T47D (cell line): ENCODE measurements at places on chromosomes 13 and 19.

GRCh38 chr19:16867211-16867610 is 21.6 kb upstream of the F2RL3 start:
- no peak for DNase-seq

DNA sequence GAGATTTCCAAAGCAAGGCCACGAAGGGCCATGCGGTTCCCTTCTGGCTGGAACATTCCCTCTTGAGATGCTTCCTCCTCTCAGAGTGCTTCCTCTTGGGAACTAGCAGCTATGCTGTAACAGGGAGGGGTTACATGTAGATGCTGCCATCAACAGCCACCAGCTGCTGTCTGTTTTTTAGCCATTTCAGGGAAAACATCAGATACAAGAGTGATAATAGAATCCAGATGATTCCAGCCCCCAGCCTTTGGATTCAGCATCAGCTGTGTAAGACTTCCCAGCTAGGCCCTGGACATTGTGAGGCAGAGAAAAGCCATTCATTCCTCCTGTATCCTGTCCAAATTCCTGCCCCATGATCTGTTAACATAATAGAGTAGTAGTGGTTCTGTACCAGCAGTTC is 8.2 kb upstream of the ZNF177 start:
- no peak for DNase-seq

- peak; percentile 69 for DNase-seq
Observed at GRCh38 chr19:45952686-45953505, 20.8 kb downstream of the NOVA2 start.

- DNase-seq = no peak
Observed at GRCh38 chr13:39876258-39876657, 220.8 kb downstream of the COG6 start.

GRCh38 chr13:48961379-48961778 is 14.3 kb upstream of the FNDC3A start:
- DNase-seq = no peak

- DNase-seq = peak; percentile 1
Observed at GRCh38 chr19:30001791-30002190, 59.8 kb downstream of the URI1 start.

DNA sequence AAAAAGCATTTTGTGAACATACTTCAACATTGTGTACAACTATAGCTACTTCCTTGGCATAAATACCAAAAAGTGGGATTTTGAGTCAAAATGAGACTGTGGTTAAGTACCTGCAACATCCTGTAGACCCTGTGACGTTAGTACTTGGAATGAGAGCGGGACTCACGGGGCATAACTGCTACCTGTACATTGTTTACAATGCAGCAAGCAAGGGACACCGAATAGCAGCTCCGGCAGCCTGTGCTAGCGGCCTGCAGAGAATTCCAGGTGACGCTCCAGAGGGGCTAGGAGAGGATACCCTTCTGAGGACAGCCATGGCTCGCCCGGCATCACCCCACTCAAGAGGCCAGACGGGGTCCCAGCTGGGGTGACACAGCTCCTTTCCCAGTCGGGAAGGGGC is 824 bp upstream of the ZNF331 start:
- no peak for DNase-seq

- DNase-seq = no peak
Observed at GRCh38 chr19:35498984-35499527, 8.8 kb upstream of the KRTDAP start.

GRCh38 chr13:95982144-95982543 is 71.1 kb downstream of the UGGT2 start:
- DNase-seq = peak; percentile 10

GRCh38 chr13:27263438-27263837 is 7.2 kb upstream of the RASL11A start:
- DNase-seq = no peak

GRCh38 chr19:35037716-35038622 is 3.6 kb upstream of the HPN start:
- no peak for DNase-seq

DNA sequence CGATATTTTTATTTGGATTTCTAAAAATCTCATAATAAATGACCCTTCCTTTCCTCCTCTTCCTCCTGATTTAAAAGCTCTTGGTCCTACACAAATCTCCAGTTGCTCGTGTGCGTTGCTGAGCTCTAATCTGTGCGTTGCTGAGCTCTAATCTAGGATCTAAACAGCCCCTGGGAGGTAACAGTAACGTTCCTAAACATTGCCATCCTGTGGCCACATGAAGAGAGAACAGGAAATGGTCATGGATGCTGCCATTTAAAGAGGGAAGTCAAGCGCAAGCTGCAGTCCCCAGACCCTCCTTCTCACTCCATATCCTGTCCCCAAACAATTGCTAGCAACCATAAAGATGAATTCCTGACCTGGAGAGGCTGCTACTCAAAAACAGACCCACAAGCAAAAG is 170.8 kb downstream of the NUFIP1 start:
- DNase-seq = peak; percentile 60

GRCh38 chr19:37074111-37074510 is 4.1 kb upstream of the ZNF420 start:
- no peak for DNase-seq

GRCh38 chr13:51825165-51825592 is 19.8 kb downstream of the TMEM272 start:
- no peak for DNase-seq

DNA sequence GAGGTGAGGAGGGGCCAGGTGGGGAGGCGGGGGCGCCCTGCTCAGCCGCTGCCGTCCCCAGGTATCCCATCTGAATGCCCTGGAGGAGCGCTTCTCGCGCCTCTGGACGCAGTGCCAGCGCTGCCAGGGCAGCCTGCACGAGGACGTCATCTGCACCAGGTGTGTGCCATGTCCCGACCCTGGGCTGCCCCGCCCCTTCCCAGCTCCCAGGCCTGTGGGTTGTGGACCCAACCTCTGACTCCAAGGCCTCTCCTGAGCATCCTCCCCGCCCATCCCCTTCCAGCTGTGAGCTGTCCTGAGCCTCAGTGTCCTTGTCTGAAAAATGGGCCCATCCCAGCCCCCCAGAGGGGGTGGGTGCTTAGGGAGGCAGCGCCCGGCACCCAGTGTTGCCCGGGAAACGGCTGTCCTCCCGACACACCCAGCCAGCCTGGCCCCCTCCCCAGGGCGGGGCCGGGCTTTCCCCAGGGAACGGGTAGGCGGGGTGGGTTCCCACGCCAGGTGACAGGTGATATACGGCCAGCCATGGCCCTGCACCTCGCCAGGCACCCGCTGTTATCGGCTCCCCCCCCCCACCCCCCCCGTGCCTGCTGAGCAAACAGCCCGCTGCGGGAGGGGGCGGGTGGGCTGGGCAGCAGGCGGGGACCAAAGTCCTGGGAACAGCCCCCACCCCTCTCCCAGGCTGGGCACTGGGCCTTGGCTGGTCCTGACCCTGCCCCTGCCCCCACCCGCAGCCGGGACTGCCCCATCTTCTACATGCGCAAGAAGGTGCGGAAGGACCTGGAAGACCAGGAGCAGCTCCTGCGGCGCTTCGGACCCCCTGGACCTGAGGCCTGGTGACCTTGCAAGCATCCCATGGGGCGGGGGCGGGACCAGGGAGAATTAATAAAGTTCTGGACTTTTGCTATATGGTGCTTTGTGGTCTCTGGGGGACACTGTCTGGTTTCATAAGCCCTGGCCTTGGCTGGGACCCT is 1.3 kb upstream of the SPIB start:
- no peak for DNase-seq

- peak; percentile 96 for DNase-seq
Observed at GRCh38 chr19:20923077-20923871, at the start of gene ZNF85. ZNF85 (plus strand) TSS chr19:20923251; CDS start chr19:20923401, 150 bp downstream.

DNA sequence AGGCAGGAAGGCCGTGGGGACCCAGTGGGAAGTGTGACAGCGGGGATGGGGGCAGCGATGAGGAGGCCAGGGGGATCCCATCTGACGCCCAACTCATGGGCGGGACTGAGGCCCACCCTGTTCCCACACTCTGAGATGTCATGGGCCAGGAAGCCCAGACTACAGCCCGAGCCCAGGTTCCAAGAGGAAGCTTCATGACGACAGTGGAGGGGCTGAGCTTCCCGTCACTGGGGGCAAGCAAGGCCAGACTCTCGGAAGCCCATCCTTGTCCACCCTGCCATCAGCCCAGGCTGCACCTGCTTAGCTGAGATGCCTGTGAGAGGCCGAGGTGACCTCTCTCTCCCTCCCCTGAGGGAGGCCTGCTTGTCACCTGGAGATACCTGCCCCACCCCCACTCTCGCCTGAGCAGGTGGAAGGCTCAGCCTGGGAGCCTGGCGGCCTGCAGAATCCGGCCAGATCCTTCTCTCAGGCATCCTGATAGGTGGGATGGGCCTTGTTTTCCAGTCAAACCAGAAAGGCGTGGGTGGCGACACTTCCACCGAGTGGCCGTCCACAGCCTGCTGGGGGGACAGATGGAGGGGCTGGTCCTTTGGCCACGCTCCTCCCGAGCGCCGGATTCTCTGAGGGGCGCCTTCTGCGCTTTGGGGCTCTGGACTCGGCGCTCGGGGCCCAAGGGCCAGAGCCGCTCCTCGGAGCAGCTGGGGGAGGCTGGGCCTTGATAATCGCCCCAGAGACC is 4.8 kb downstream of the ZBTB7A start:
- DNase-seq = no peak

- peak; percentile 26 for DNase-seq
Observed at GRCh38 chr19:18488403-18488723, 33.5 kb downstream of the ELL start.

- no peak for DNase-seq
Observed at GRCh38 chr19:38868551-38868950, 9.5 kb downstream of the RINL start.

DNA sequence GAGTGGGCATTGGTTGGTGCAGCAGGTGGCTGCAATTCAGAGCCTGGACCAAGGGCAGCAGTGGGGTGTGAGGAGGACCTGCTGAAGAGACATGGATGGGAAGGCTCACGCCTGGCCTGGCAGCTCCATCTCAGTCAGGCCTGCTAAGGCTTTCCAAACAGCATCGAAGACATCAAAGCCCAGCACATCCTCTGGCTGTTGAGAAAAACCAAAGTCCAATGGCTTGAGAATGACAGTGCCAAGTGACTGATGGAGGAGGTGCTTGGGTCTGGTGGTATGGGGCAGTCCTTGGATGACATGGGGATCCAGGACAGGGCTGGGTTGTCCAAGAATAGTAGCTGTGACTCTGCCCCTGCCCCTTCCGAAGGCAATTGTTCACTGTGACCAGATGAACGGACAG is 19.0 kb upstream of the XPO4 start:
- DNase-seq = no peak

DNA sequence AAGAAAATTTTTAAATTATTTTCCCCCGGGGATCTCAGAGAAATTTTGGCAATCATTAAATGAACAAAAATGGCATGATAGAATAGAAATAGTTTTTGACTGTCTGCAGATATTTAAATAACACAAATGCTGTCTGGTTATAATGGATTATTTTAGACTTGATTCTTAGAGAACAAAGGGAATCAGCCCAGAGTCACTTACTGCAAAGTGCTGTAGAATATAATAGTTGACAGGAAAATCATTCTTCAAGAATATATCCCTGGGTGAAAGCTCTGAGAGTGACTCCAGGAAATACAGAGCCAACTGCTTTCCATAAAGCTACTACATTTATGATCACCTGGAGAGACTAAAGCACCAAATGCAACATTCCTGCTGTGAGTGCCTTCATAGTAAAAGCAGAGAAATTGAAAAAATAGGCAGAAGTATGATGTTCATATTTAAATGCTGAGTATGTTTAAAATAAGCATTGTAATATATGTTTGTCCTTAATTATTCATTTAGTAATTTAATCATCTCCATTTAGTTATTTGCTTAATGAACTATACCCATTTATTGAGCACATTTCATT is 1765.8 kb downstream of the SLITRK1 start:
- no peak for DNase-seq

GRCh38 chr19:13146763-13147563 is 3.2 kb downstream of the STX10 start:
- no peak for DNase-seq

DNA sequence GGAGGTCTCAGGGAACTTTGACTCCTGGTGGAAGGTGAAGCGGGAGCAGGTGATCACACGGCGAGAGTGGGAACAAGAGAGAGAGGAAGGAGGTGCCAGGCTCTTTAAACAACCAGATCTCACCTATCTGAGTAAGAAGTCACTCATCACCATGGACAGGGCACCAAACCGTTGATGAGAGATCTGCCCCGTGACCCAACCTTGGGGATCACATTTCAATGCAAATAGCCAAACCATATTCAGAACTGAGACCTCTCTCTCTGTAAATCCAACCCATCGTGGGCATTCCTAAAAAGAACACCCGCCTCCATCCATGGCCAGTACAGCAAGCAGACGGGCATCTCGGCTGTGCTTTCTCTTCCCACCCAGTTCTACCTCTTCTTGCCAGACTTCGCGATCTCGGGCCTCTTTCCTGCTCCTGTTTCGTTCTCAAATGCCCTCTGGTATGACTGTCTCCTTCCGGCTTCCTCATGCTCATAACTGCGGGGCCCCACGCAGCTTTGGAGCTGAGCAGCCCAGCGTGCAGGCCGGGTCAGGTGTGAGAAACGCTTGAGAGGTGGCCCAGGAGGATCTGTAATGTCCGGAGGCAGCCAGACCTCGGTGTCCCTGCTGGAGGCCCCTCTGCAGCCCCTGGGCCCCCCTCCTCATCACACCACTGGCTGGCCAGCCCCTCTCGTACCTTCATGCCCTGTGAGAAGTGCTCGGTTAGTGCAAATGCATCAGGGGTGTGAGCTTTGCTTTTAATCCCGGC is 97.0 kb upstream of the GPR183 start:
- peak; percentile 18 for DNase-seq

DNA sequence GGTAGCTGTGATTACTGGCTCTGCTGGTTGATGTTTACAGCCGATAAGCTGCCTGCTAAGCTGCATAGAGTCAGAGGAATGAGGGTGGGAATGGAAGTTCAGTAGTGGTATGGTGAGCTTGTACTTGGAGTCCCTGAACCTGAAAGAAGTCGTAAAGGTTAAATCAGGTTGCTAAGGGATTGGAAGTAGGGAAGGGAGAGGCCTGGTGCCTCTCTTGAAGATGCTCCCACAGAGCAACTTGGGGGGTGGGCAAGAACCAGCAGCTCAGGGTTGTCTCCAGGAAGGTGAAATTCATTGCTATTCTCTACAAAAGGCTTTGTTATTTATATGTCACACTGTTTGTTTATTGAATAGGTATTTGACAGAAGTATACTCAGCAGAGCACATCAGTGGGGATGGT is 73.8 kb upstream of the OLFM4 start:
- DNase-seq = no peak
